ENCODE measurements at places on chromosomes 6 and 20. TPM values are rescaled to one million over a fixed set of nuclear protein-coding genes. Genes with fewer than 3 reads are reported as not detected.
A peak's percentile ranks its signal among the peaks of the same experiment; 100 is the strongest.

The DDRGK1 gene
- total RNA-seq = 57.4 TPM

The SNAI1 gene
- 0.82 TPM for total RNA-seq

DNA sequence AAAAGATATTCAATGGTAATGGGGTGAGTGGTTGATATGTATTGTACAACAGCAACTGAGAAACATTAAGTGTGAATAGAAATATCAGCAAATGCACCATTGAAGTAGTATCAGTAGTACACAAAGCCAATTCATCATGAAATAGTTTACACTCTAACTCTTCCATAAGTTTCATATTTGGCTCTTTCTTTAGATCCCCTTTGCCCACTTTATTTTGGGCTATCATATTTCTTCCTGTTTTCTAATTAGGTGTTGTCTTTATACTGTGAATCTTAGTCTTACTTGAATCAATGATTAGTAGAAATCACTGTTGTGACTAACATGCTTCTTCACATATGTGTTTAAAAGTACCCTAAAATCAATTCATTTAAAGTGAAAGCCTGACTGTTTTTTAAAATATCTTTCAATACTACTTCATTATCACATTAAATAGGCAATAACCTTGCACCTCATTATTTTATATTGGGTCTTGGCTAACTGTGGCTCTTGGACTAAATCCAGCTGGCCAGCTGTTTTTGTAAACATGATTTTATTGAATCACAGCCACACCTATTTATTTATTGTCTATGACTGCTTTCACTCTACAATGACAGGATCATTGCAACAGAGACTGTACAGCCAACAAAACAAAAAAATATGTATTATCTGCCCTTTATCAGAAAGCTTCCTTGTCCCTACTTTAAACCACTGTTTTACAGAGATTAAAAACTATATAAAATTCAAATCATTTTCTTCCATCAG, 38.9 kb downstream of the EYS start:
- DNase-seq = no peak

The LRRN4 gene
- not detected for total RNA-seq

DNA sequence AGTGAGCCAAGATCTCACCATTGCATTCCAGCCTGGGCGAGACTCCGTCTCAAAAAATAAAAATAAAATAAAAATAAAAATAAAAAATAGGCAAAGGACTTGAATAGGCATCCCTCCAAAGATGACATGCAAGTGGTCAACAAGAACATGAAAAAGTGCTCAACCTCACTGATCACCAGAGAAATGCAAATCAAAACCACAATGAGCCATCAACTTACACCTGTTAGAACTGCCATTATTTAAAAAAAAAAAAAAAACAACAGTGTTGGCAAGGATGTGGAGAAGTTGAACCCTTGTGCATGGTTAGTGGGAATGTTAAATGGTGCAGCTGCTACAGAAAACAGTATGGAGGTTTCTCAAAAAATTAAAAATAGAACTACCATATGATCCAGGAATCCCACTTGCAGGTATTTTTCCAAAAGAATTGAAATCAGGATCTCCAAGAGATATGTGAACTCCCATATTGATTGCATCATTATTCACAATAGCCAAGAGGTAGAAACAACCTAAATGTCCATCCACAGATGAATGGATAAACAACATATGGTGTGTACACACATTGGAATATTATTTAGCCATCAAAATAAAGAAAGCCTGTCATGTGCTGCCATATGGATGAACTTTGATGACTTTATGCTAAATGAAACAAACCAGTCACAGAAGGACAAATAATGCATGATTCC, 2.8 kb downstream of the C20orf203 start:
- DNase-seq = no peak

DNA sequence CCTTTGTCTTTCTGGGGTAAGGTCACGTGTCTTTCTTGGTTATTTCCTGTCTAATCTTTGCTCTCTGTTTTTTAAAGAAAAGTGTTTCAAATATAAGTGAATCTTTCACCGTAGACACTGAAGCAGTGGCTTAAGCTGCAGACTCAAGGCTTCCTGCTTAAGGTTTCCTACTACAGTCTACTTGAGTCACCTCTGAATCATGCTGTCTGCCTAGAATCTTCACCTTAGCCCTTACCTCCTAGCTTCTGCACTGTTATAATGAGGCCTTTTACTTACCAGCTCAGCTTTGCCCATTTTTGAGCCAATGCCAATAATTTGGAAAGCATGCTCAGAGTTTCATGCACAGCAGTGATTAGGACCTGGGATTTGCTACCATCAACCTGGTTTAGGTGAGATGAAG, 30.6 kb downstream of the ADGRF4 start:
- DNase-seq = no peak

DNA sequence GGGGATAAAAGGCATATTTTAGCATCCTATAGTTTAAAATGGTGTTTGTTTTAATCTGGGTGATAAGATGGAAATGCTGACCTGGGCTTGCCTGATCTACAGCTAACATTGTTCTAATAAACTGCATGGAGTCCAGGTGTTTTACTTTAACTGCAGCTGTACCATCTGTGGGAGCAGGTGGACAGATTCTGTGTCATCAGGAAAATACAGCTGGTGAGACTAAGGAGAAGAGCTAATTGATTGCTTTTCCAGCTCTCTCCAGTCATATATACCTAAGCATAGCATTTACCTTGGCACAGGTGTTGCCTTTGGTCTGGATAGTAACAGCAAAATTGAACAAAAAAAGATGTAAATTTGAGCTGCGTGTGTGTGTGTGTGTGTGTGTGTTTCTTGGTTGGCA, 31.6 kb downstream of the CBFA2T2 start:
- DNase-seq = no peak

- no peak for DNase-seq
These were observed 15.3 kb downstream of the RSPO4 start for GRCh38 chr20:986733-987355.

The BPIFB2 gene
- not detected for total RNA-seq

The SOX4 gene
- total RNA-seq = 2.0 TPM

The BLCAP gene
- 88.0 TPM for total RNA-seq

DNA sequence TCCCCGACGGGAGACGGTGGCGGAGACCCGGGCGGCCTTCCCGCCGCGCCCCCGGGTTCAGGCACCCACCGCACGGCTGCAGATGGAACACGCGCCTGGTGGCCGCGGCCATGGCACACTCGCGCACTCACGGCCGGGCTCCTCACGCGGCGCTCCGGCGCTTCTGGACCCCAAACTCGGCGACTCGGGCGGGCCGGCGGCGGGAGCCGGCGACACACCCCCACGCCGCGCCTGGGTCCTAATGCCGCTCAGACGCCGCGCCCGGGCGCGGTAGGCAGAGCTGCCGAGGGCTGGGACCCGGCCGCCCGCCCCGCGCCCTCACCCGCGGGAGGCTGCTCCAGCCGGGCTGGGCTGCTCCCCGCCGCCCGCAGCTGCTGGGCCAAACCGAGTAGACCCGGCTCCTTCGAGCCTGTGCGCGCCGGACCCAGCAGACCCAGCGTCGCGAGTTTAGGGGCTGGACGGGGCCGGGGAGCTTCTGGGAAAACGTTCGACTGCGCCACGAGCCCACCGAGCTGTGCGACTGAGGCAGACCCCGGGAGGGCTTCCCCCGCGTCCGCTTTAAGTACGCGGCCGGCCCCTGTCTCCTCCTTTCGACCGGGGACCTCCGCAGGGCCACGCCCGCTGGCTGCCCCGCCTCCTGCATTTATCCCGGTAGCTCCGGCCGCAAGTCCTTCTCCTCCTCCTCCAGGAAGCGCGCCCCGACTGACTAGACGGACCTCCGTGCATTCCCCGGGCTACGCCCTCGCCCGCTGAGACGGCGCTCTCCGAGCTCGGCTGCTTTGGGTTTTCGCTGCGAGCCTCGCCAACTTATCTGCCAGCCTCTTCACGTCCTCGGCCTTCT, at the start of gene SLC4A11:
SLC4A11 (minus strand) TSS at position 165 of the 841 bp plus-strand sequence; CDS start at position 112, 53 bp downstream.
- peak; percentile 25 for DNase-seq

- no peak for DNase-seq
These were observed 153.5 kb downstream of the CFAP61 start for GRCh38 chr20:20205862-20206236.

Measured in naive thymus-derived CD8-positive, alpha-beta T cell (primary cell).